ENCODE measurements at places on chromosomes 7 and 10.

GRCh38 chr7:18202315-18203045 is 174.8 kb upstream of the PRPS1L1 start:
- no peak for DNase-seq

GRCh38 chr7:16098058-16098457 is 323.3 kb downstream of the CRPPA start:
- no peak for DNase-seq

DNA sequence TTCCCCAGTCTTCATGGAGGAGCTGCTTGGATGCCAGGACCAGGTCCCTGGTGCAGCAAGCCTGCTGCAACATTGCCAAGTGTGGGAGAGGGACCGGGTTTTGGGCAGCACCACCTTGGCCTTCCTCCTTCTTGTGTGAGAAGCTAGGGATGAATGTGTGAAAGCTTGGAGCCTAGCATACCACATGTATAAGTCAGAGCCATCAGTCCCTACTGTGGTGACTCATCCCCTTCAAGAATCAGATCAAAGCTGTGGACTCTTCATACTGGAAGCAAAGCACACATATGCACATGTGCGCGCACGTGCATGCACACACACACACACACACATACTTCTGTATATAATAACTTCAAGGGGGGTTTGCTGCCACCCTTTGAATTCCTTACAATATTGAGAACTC is 527.8 kb downstream of the LRMDA start:
- no peak for DNase-seq

DNA sequence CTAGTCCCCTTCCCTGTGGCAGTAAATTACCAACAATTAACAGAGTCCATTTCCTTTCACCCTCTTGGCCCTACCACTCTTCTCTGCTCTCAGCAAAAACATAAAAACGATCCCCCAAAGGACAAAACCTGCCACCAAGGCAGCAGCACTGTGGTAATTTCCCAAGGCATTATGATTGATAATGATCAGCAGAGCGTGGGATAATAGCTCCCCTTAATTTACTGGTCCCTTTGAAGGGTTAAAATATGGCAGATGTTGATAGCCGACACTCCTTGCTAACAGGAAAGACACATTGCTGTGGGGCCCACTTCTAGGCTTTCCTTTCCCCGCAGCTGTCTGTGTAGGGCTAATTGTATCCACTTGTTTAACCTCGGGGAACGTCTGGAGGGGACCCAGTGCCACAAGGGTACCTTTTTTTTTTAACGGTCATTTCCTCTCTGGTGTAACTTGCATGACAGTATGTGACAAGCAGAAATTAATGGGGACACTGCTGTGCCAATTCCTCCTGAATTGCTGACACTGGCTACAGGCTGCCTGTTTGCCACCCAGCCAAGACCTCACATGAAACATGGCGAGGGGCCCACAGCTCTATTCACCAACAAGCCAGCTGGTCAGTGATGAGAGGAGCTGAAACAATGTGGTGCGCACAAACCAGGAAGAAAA is 81.3 kb downstream of the CDK6 start:
- peak; percentile 62 for DNase-seq

DNA sequence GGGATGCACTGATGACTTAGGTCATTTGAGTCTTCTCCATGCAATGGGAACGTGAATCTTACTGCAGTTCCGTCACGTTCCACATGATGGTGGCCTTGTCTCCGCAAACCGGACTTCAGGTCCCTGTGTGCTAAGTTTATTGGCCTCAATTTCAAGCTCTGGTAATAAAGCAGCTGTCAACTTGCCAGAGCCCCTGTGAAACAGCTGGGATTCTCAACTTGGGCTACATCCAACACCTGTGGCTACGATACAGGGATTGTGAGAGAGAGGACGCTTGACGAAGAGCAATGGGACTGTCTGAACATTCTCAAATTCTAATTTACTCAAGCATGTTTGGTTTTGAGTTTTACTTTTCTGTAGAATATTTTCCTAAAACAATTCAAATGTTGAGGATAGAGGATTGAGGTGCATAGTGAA is 174.2 kb downstream of the PTN start:
- DNase-seq, result peak; percentile 91

- peak; percentile 58 for DNase-seq
These were observed 905 bp downstream of the C1GALT1 start for GRCh38 chr7:7183061-7183837.

GRCh38 chr7:8931906-8932646 is 498.7 kb downstream of the NXPH1 start:
- DNase-seq, result no peak

GRCh38 chr7:82235713-82236112 is 207.9 kb downstream of the CACNA2D1 start:
- no peak for DNase-seq

DNA sequence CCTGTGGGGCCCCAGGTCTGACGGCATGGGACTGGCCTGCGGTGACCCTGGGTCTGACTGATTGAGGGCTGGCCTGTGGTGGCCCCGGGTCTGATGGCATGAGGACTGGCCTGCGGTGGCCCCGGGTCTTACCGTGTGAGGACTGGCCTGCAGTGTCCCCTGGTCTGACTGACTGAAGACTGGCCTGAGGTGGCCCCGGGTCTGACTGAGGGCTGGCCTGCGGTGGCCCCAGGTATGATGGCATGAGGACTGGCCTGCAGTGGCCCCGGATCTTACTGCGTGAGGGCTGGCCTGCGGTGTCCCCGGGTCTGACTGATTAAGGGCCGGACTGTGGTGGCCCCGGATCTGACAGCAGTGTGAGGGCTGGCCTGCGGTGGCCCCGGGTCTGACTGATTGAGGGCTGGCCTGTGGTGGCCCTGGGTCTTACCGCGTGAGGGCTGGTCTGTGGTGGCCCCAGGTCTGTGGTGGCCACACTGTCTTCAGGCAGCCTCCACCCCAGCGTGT is 10.9 kb downstream of the JAKMIP3 start:
- no peak for DNase-seq

DNA sequence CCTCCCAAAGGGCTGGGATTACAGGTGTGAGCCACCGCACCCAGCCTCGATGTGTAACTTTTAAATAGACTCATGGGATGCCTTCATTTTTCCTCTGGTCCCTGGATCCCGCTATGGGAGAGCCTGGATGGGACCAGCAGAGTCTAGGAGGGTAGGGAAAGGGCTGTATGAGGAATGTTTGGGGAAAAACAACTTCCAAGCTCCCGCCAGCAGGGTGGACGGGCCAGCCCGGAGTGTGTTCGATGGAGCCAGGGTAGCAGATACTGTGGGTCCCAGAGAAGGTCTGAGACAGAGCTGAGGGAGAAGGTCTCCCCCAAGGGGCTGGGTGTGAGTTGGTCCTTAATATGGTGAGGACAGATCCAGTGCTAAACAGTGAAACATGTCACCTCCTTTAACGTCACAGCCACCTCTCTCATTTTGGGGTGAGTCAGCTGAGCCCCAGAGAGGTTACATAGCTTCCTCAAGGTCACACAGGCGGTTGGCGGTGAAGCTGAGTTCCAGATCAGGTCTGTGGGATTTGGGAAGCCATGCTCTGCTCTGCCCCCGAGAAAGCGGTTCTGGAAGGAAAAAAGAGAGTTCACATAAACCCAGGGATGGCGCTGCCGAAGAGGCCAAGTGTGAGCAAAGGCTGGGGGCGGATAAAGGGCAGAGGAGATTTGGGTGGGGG is 66.4 kb downstream of the MYL10 start:
- DNase-seq, result no peak

- DNase-seq, result no peak
These were observed 149.2 kb downstream of the PLPP4 start for GRCh38 chr10:120606051-120606764.

Data from NCI-H446 (cell line).